ENCODE measurements at places on chromosomes 13 and 19.

DNA sequence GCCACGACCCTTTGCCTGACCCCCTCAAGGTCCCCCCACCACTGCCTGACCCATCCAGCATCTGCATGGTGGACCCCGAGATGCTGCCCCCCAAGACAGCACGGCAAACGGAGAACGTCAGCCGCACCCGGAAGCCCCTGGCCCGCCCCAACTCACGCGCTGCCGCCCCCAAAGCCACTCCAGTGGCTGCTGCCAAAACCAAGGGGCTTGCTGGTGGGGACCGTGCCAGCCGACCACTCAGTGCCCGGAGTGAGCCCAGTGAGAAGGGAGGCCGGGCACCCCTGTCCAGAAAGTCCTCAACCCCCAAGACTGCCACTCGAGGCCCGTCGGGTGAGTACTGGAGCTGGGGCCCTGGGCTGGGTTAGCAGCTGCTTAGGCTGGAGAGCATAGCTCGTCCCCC is 8.6 kb downstream of the MAP1S start:
- H3K4me1 ChIP-seq = no peaks in the 10 kb centered on the region
- no peaks in the 10 kb centered on the region for H3K27me3 ChIP-seq
- H3K4me3 ChIP-seq = no peak overlapping the region
- H3K27ac ChIP-seq = no peak overlapping the region
- H3K36me3 ChIP-seq = peaks cover 5% of the 10 kb centered on the region

- no peaks in the 10 kb centered on the region for H3K36me3 ChIP-seq
- DNase-seq = no peak
- H3K27ac ChIP-seq = no peak overlapping the region
- H3K4me3 ChIP-seq = no peak overlapping the region
Observed at GRCh38 chr13:101795025-101795424, 342.6 kb downstream of the ITGBL1 start.

DNA sequence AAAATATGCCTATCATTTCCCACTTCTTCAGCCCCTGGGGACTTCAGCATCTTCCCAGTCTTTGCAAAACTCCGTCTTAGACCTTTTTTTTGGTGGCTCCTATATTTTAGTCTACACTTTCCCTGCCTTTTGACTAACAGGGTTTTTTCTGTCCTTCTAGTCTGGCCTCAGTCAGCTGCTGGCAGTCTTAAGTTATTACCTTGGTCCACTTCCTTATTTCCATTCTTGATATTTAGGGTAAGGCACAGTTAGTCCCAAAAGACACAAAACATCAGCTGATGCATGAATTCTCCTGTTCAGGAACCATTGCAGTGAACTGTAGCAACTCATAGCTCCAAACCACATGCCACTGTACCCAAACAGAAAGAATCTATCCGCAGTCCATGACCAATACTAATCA is 234.6 kb upstream of the RFC3 start:
- no peaks in the 10 kb centered on the region for H3K4me1 ChIP-seq
- no peaks in the 10 kb centered on the region for H3K36me3 ChIP-seq
- no peak for DNase-seq
- no peak overlapping the region for H3K4me3 ChIP-seq
- H3K27ac ChIP-seq = no peak overlapping the region

- no peaks in the 10 kb centered on the region for H3K4me1 ChIP-seq
- H3K36me3 ChIP-seq = no peaks in the 10 kb centered on the region
- no peak overlapping the region for H3K27ac ChIP-seq
Observed at GRCh38 chr19:14775869-14776586, 2.3 kb downstream of the ADGRE2 start.

- no peak for DNase-seq
- H3K4me3 ChIP-seq = no peak overlapping the region
- H3K27me3 ChIP-seq = no peaks in the 10 kb centered on the region
- peaks cover 15% of the 10 kb centered on the region for H3K4me1 ChIP-seq
- H3K27ac ChIP-seq = no peak overlapping the region
Observed at GRCh38 chr19:32649751-32650150, 25.2 kb downstream of the ANKRD27 start.

- no peaks in the 10 kb centered on the region for H3K4me1 ChIP-seq
- H3K36me3 ChIP-seq = no peaks in the 10 kb centered on the region
- no peaks in the 10 kb centered on the region for H3K27me3 ChIP-seq
- no peak overlapping the region for H3K4me3 ChIP-seq
- peak; percentile 87 for DNase-seq
- H3K27ac ChIP-seq = no peak overlapping the region
Observed at GRCh38 chr19:8578642-8579265, 1.5 kb upstream of the MYO1F start.

GRCh38 chr19:55625004-55625326 is 599 bp upstream of the ZNF784 start:
- peak overlapping the region; percentile 93 for H3K27ac ChIP-seq
- DNase-seq = no peak
- no peaks in the 10 kb centered on the region for H3K27me3 ChIP-seq
- no peaks in the 10 kb centered on the region for H3K36me3 ChIP-seq
- peak overlapping the region; percentile 32 for H3K4me3 ChIP-seq

DNA sequence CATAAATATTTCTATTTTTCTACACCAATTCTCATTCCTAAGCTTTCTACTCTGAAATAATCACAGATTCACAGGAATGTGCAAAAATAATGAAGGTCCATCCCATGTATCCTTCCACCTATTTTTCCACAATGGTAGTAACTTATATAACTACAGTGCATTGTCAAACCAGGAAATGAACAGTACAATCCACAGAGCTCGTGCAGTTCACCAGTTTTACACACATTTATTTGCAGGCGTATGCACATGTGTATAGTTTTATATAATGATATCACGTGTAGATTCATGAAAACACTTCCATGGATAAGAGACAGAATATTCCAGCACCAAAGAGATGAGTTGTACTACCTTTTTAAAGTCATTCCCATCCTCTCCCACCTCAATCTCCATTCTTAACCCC is 12.9 kb downstream of the EEF1AKMT1 start:
- DNase-seq = no peak
- H3K4me3 ChIP-seq = no peak overlapping the region
- H3K4me1 ChIP-seq = no peaks in the 10 kb centered on the region
- peaks cover 3% of the 10 kb centered on the region for H3K36me3 ChIP-seq

DNA sequence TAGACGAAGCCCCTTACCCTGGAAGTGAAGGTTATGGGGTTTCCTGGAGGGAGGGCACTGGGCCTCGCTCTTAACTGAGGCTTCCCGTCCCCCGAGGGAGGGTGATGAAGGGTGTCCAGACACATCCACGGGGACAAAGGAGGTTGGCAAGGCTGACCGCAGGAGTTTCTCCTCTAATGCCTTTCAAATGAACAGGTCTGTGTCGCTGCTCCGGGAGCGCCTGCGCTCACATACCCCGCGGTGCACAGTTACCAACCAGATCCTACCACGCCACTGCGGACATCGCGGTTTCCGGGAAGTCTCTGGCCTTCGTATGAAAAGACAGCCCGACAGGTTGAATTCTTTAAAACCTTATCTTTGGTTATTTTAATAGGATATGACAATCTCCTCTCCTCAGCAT is 41.3 kb downstream of the IRS2 start:
- H3K4me1 ChIP-seq = peaks cover 10% of the 10 kb centered on the region
- DNase-seq = no peak
- H3K36me3 ChIP-seq = no peaks in the 10 kb centered on the region
- no peak overlapping the region for H3K4me3 ChIP-seq
- no peak overlapping the region for H3K27ac ChIP-seq

DNA sequence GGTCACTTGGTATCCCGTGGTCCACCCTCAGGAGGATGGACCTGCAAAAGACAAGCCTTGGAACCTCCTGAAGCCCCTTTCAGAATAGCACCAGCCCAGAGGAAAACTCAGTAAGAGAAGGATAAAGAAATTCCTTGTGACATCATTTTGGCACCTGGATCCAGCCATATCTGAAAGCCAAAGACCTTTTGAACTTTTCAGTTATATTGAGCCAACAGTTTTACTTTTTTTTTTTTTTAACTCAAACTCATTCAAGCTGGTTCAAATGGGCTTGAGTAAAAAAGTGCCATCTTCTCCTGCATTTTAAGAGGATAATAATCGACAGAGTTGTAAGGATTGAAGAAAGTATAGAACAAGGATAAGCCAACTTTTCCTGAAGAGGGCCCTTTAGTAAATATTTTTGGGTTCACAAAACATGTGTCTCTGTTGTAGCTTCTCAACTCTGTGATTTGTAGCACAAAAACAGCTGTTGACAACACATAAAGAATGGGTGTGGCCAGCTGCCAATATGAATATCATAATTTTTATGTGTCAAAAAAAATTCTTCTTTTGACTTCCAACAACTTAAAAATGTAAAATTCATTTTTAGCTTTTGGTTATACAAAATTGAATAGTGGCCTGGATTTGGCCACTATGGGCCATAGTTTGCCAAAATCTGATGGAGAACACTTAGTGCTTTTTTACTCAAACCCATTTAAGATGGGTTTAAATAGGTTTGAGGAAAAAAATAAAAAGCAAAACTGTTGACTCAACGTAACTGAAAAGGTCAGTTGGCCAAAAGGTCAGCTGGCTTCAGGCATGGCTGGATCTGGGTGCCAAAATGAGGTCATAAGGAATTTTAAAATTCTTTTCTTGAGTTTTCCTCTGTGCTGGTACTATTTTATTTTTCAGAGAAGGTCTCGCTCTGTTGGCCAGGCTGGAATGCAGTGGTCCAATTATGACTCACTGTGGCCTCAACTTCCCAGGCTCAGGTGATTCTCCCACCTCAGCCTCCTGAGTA is 50.7 kb downstream of the ACSBG2 start:
- no peak for DNase-seq
- H3K27ac ChIP-seq = no peak overlapping the region
- H3K4me3 ChIP-seq = no peak overlapping the region
- H3K36me3 ChIP-seq = no peaks in the 10 kb centered on the region
- no peaks in the 10 kb centered on the region for H3K4me1 ChIP-seq

GRCh38 chr19:58181902-58182576 is 822 bp upstream of the ZNF274 start:
- no peaks in the 10 kb centered on the region for H3K27me3 ChIP-seq
- H3K27ac ChIP-seq = peak overlapping the region; percentile 100
- DNase-seq = no peak

DNA sequence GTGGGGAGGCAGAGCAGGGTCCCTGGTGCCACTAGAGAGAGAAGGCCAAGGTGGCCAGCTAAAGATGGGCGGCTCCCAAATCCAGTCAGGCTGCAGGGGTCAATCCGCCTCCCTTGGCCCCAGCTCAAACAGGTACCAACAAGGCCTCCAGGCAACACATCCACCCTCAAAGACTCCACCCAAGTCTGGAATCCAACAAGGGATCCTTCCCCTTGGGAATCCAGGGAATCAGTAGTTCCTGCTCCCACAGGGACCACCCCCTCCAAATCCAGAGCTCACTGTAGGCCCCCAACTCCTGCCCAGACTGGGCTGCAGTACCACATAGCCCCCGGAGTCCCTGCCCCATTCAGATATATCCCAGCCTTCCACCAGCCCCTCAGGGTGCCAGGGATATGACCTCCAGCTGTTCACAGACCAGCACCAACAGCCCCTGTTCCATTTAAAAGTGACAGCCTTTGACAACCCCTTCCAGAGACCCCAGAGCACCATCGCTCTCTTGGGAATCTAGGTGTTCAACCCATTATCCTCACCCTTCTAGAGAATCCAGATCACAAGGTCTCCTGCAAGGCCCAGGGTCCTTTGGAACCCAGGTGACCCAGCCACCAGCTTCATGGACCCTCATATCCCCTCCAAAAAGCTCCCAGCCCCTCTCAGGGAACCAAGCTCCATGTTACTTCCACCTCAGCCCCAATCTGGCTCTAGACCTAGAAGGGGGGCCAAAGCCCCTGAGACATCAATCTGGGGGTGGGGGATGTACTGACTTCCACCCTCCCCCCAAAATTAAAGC is 3.2 kb downstream of the ERF start:
- H3K4me3 ChIP-seq = no peak overlapping the region
- H3K36me3 ChIP-seq = no peaks in the 10 kb centered on the region
- H3K4me1 ChIP-seq = peaks cover 24% of the 10 kb centered on the region
- H3K27me3 ChIP-seq = no peaks in the 10 kb centered on the region
- H3K27ac ChIP-seq = peak overlapping the region; percentile 100

DNA sequence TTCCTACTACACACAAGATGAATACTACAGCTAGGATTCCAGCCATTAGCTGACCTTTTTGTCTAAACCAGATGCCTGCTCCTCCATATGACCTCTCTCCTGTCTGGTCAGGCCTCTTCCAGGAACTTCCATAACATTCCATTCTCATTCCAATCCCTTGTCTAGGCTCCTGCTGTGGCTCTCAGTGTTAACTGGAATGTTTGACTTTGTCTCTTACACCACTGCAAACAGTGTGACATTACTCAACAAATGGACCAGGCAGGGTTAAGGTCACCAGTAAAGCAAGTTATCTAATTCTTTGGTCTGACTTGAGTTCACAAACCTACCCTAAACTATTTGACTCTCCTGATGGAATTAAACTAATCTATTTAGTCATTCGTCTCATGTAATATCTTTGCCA is 2.1 kb upstream of the GPC6 start:
- H3K4me1 ChIP-seq = peaks cover 17% of the 10 kb centered on the region
- peak; percentile 35 for DNase-seq
- no peaks in the 10 kb centered on the region for H3K27me3 ChIP-seq
- H3K4me3 ChIP-seq = no peak overlapping the region
- no peaks in the 10 kb centered on the region for H3K36me3 ChIP-seq
- H3K27ac ChIP-seq = peak overlapping the region; percentile 95

GRCh38 chr13:28138756-28139470 is 568 bp downstream of the PAN3 start:
- peaks cover 20% of the 10 kb centered on the region for H3K4me1 ChIP-seq
- DNase-seq = peak; percentile 93

GRCh38 chr13:31286930-31287329 is 87.2 kb downstream of the B3GLCT start:
- DNase-seq = no peak
- no peak overlapping the region for H3K4me3 ChIP-seq
- H3K27ac ChIP-seq = no peak overlapping the region
- H3K36me3 ChIP-seq = no peaks in the 10 kb centered on the region

DNA sequence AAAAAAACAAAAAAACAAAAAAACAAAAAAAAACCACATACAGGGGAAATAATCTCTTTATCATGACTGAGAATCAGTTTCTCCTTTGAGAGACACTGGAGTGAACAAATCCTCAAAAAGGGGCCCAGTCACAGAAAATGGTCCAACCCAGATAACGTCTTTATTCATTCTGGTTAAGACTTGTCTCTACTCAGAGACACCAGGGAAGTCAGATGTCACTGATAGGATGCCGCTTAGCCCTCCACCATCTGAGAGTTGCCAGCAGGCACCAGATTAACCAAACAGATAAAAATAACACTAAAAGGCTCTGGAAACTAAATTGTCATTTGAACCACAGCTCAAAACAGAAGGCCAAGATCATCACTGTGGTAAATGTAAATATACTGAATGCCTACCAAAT is 1163.4 kb upstream of the ATXN8OS start:
- no peak for DNase-seq
- H3K27me3 ChIP-seq = no peaks in the 10 kb centered on the region
- no peaks in the 10 kb centered on the region for H3K36me3 ChIP-seq
- no peak overlapping the region for H3K27ac ChIP-seq
- no peaks in the 10 kb centered on the region for H3K4me1 ChIP-seq
- H3K4me3 ChIP-seq = no peak overlapping the region

GRCh38 chr13:111541752-111542529 is 221.5 kb downstream of the TEX29 start:
- no peak overlapping the region for H3K27ac ChIP-seq
- peaks cover 36% of the 10 kb centered on the region for H3K27me3 ChIP-seq
- H3K36me3 ChIP-seq = no peaks in the 10 kb centered on the region
- no peaks in the 10 kb centered on the region for H3K4me1 ChIP-seq
- no peak overlapping the region for H3K4me3 ChIP-seq

Measured in hepatocyte (in vitro differentiated cells).